ENCODE measurements at places on chromosomes 2 and 18. TPM values are rescaled to one million over a fixed set of nuclear protein-coding genes. Genes with fewer than 3 reads are reported as not detected.

- DNase-seq, result peak; percentile 42
Observed at GRCh38 chr2:235640926-235641723, 147.3 kb downstream of the AGAP1 start.

GRCh38 chr2:222272446-222273015 is 26.3 kb downstream of the PAX3 start:
- DNase-seq, result no peak

DNA sequence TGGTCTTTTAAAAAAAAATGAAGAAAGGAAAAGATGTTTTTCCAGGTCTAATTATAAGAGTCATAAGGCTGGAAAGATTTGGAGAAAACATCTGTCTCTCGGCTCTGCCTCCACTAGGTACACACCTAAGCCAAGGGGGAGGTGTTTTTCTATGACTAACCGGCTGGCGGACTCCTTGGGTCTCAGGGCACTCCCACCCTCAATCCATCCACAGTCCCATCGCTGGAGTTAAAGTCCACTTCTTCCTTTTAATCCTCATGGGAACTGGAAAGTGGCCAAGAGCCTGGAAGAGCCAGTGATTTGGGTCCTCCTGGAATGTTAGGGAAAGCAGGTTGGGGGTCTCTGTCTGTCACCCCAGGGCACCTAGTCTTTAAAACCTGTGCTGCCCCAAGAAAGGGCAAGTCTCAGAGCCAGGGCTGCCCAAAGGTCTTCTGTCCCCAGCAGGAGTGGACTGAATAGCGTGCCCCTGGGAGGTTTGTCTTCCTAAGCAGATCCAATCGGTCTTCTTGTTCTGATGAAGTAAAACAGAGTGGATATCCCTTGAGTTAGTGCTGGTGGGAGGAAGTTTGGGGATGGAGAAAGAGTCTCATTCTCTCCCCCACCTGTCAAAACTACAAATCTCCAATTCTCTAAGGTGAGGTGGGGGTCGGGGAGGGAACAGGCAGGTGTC is 66.4 kb downstream of the MCFD2 start:
- no peak for DNase-seq

GRCh38 chr2:109270505-109271312 is 141.7 kb downstream of the SH3RF3 start:
- DNase-seq, result peak; percentile 61

DNA sequence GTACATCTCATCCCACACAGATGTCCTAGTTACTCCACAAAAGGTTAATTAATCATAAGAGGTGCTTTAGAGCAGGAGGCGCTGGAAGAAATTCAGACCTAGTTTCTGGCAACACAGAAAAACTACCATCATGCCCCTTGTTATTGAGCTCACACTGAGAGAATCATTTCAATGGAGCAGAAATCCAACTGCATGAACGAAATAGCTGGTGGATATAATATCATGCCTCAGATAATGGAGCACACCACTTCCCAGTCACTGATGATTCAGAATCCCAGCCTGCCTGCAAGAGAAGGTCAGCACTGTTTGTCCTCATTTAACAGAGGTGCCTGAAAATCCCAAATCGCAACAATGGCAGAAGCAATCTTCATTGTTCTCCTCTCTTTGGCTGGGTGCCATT is 125.8 kb upstream of the CREB1 start:
- no peak for DNase-seq

GRCh38 chr18:8507361-8507760 is 101.9 kb upstream of the RAB12 start:
- DNase-seq, result peak; percentile 33

- DNase-seq, result no peak
Observed at GRCh38 chr2:182591774-182592173, 124.3 kb upstream of the DNAJC10 start.

DNA sequence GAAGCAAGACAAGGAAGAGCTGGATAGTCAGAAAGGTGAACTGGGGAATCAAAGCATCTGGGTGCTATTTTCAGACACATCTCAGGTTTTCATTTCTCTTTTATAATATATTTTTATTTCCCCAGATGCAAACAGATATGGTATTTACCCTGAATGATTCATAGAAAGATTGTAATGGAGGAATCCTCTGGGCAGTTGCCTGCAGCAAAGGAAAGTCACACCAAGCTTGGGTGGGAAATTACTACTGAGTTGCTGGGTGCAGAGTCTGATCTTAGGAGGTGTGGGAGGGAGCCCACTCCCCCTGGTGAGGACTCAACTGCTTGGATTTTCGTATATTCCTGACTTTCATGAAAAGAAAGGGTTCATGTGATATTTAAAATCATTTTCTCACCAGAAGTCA is 2.1 kb downstream of the EFR3B start:
- no peak for DNase-seq

DNA sequence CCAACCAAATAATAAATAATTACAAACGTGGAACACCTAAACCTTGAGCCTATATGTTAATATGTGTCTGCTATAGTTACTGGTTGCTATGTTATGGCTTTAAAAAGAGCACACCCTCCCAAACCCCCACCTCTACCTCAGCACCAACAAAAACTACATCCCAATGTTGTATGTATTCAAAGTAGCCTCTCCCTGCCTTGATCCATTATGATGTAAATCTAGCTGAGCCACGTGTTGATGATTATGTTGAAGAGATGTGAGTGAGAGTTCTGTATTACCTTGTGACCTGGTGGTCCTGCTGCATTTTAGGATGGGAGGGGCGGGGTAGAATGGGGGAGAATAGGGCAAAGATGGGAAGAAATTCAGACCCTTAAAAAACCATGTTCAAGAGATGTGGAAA is 4.8 kb downstream of the MFSD6 start:
- no peak for DNase-seq

DNA sequence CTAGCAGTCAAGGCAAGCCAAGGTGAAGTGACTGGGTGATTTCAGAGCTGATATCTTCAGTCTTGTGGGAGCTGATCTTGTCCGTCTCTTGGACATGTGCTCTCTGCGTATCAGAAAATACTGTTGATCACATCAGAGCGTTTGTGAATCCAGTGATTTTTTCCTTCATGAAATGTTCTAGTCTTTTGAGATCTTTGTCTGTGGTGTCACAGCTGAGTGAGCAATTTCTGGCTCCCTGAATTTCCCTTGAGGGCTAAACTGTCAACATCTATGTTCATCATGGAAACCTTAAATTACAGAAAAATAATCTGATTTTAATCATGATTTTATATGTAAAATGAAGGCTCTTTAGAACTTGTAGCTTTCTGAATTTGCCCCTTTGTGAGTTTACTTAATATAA is 432.0 kb downstream of the CCDC85A start:
- DNase-seq, result no peak

GRCh38 chr2:206845877-206846276 is 80.5 kb downstream of the FASTKD2 start:
- no peak for DNase-seq

GRCh38 chr18:62334120-62334519 is 9.0 kb downstream of the TNFRSF11A start:
- peak; percentile 82 for DNase-seq

GRCh38 chr2:128736689-128737545 is 418.2 kb upstream of the HS6ST1 start:
- peak; percentile 76 for DNase-seq

BIN1 gene
- 30.0 TPM for total RNA-seq

GNAL gene
- under 0.01 TPM for total RNA-seq

LRP2 gene
- total RNA-seq, result not detected

ITPRIPL1 gene
- 2.0 TPM for total RNA-seq

MYO5B gene
- total RNA-seq, result 0.87 TPM

NR4A2 gene
- total RNA-seq, result 0.20 TPM

Data from lung microvascular endothelial cell (primary cell).